ENCODE measurements at places on chromosomes 3 and 15. TPM values are rescaled to one million over a fixed set of nuclear protein-coding genes. Genes with fewer than 3 reads are reported as not detected.

DNA sequence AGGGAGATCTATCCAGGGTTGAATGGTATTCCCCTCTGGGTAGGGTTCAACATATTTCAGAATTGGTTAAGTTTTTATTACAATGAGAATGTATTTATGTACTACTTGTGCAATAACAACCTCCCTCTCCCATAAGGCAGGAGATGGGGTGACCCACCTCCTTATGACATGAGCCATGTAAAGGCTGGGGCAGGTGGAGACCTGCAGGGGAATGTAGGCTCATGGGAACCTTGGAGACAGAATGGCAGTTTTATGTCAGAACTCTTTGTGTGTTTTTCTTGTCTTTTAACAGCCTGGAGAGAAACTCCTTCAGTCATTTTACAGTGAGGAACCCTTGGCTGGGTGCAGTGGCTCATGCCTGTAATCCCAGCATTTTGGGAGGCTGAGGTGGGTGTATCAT, 24.6 kb upstream of the INSYN1 start:
- no peak for DNase-seq

Gene MUC13
- total RNA-seq, result not detected

DNA sequence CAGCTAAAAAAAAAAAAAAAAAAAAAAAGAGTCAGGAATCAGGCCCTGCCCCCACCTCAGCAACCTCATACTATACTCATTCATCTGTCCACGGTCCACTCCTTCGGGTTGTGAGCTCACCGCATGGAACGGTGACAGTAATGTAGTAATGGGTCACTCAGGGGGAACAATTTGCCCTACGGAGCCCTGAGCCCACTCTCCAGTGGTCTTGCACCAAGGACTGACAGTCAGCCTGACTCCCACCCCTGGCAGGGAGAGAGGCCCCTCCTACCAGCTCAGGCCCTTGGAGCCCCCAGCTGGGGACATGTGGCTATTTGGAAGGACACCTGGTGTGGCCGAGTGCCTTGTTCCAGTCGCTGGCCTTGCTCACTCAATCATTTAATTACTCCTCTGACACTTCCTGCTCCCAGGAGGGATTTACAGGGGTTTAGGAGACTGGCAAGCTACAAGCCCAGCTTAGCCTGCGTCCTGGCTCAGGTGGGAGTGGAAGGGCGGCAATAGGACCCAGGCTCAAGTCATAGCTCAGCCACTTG, 19.9 kb upstream of the CACNA2D2 start:
- DNase-seq, result no peak

Gene OIP5
- total RNA-seq, result 0.25 TPM

DNA sequence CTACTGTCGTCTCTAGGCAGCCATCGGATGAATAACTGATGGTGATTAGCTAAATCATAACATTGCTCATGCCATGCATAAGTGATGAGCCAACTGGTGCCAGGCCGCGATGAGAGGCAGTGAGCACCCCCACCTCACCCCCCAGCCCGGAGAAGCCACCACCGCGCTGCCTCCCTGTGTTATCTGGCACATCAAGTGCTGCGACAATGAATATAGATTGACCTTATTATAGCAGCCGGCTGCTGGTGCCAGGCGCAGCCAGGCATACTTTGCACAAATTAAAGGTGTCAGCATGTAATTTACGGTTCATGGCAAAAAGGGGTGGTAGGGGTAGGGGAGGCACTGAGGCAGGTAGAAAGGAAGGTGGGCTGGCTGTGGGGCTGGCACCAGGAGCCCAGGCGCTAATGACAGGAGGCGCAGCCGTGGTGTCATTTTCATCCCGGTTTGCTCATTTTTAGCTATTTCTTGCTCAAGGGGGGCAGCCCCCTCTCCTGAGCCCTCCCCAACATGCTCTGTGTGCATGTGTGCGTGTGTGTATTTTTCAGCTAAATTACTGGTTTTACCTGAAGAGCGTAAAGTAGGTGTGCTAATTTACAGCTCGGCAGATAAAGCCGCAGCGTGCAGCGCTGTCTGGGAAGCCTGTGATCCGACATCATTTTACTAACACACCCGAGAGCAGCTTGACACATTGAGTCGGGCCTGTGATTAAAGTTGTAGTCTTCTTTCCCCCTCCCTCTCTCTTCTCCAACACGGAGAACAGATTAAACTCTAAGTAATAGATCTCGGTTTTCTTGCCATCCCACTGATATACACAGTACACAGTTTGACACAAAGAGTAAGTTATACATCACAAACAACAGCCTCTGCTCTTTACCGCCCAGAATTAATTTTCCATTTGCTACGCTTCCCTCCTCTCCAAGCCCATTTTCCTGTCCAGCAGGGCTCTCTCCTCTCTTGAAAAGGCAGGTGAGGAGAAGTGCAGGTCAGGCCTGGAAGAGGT, 212.3 kb downstream of the RPLP1 start:
- DNase-seq, result no peak

- peak; percentile 31 for DNase-seq
Observed at GRCh38 chr3:38084334-38085310, 45.6 kb downstream of the DLEC1 start.

GRCh38 chr15:96270581-96271172, 59.8 kb upstream of the NR2F2 start:
- DNase-seq, result peak; percentile 56

- no peak for DNase-seq
Observed at GRCh38 chr3:142502187-142502985, 54.5 kb upstream of the XRN1 start.

DNA sequence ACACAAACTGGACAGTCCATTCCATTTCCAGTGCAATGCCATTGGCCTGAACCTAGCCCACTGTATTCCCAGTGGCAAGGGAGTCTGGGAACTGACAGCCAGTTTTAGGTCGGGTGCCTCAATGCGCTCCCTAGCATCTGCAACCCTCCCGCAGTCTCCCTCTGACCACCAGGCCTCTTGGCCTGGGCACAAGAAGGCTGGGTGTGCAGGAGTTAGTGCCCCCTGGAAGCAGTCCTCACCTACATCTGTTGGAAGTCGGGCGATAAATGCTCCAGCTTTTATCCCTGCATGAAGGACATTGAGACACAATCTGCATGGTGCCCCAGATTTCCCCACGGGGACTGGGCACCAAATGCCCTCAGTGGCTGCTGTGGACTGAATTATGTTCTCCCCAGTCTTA, 12.7 kb downstream of the C3orf22 start:
- no peak for DNase-seq

Gene TM6SF1
- total RNA-seq, result not detected

GRCh38 chr3:63937661-63938651, 25.8 kb upstream of the SCAANT1 start:
- DNase-seq, result no peak

DNA sequence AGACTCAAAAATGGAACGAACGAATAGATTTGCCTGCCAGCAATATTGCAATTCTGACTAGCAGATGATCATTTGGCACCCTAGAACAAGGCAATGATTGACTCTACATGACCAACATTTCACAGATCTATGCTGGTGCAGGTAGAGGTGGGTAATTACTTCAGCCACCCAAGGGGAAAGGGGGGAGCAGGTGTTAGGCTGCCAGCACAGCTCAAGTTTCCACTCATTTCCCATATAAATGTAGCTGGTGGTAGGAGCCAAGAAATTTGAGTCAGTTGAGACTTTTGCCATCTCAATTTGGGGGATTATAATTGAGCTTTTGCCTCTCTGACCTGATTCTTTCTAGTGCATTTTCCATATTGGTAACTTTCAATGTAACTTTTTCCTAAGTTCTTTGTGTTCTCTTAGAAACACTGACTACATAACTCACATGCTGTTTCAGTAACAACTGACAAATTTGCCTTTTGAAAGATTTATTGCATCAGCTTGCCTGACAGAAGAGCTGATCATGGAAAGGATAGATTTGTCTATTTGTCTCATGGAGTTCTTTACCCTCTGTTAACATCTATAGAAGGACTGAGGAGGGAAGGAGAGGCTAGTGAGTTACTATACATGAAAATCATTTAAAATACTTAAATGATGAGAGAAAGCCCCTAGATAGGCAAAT, 902.5 kb downstream of the ZPLD1 start:
- no peak for DNase-seq

GRCh38 chr3:99651531-99651930, 13.1 kb downstream of the COL8A1 start:
- peak; percentile 61 for DNase-seq

DNA sequence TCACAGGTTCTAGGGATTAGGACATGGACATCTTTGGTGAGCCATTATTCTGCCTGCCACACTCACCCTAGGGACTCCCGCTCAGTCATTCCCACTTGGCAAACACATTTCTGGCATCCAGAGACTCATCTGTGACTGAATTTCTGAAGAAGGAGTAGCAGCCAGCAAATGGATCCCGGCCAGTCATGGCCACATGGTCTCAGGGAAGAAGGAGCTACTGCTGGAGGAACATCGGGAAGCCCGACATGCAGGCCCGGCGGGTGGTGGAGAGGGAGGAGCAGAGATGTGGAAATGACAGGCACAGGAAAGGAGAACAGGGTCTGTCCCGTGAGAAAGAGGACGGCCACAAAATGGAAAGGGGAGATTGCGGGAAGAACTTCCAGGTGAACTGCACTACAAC, 65.4 kb downstream of the SEMA5B start:
- no peak for DNase-seq

Gene SLC12A1
- under 0.01 TPM for total RNA-seq

DNA sequence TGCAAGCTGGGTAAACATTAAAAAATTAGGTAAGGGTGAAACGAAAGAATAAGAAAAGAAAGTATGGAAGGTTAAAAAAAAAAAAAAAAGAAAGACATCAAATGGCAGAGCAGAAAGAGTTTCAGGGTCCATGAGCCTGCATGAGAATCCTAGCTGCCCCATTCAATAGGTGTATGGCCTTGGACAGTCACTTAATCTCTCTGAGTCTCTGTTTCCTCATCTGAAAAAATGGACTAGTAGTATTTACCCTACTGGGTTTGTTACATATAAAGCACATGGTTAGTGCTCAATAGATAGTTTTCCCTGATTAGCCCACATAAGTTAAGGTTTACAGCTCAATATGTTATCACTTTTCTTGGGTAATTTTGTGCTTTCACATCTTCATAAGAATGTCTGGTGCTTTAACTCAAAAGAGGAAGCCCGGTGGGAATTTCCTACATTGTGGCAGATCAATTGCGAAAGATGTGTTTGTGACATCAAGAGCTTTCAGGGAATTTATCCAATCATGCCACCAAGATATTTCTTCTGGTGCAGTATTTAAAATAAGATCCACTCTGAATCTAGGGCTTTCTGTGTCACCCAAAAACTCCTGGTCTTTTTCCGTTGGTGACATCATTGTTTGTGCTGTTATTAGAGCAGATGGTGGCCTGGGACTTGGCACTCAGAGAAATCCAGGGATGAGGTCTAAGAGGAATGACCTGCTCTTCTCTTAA, 57.2 kb upstream of the UBE2E1 start:
- DNase-seq, result peak; percentile 79

- no peak for DNase-seq
Observed at GRCh38 chr15:89513284-89513683, 16.9 kb upstream of the RHCG start.
